CD4-positive, alpha-beta T cell treated with Interleukin-6 for 4 hours (primary cell): ENCODE measurements at places on chromosomes 4 and X.
A peak's percentile ranks its signal among the peaks of the same experiment; 100 is the strongest.

- DNase-seq, result peak; percentile 66
Measured at GRCh38 chrX:12970691-12971202, 4.2 kb upstream of the TMSB4X start.

DNA sequence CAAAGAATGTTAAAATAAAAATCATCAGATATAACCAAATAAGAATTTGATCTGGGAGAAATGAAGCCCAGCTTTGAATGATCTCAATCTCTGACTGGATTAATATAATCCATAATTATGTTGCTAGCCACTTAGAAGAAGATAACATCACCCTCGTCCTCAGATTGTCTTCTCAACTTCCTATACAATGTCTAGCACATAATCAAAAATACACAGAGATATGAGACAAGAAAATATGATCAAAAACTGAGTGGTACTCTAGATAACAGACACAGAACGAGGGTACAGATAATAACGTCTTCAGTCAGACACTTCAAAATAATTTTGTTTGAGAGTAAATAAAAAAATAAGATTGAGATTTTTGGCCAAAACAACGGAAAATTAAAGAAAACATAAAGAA, 47.1 kb downstream of the EVC2 start:
- no peak for DNase-seq

DNA sequence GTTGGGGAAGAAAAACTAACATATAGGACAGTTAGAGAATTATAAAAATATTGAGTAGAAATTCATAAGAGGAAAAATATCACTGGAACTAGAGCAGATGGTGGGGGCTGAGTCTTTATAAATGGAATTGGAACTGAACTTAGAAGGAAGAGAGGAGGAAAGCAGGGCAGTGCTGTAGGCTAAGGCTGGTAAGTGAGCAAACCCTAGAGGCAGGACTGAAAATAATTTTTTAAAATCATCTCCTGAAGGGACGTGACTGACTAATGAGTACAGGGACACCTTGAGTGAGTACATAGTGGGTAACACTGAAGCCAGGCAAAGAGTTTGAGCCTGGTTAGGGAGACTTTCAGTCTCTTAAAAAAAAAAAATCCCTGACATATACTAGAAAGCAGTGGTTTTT, 63.3 kb downstream of the GALNT7 start:
- no peak for DNase-seq

DNA sequence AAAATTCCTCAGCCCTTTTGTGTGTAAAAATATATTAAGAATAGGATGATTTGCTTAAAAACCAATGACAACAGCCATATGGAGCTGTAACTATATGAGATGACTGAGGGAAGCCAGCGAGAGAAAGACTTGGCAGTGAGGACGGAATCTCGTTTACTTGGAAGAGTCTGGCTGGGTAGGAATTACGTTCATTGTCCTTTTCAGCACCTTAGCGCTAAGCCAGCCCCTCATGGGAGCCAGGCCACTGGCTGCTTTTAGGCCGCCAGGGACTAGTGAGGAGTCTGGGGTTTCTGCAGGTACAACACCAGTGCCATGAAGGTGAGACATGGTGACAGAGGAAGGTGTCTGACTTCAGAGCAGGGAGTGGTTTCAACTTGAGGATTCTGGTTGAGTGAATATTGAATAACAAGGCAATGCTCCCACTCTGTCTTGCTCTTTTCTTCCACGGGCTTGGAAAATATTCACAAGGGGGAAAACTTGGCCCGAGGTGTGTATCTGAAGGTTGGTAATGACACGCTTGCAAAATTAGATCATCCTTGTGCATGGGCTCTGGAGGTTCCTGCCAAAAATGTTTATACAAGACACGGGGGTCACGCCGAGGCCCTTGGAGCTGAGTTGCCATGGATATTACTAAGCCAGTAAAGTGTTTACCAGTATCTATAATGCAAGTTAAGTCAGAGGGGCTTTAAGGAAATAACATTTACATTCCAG, 17.4 kb downstream of the KLF3 start:
- no peak for DNase-seq

GRCh38 chr4:17058536-17058915, 160.1 kb upstream of the LDB2 start:
- DNase-seq, result no peak

DNA sequence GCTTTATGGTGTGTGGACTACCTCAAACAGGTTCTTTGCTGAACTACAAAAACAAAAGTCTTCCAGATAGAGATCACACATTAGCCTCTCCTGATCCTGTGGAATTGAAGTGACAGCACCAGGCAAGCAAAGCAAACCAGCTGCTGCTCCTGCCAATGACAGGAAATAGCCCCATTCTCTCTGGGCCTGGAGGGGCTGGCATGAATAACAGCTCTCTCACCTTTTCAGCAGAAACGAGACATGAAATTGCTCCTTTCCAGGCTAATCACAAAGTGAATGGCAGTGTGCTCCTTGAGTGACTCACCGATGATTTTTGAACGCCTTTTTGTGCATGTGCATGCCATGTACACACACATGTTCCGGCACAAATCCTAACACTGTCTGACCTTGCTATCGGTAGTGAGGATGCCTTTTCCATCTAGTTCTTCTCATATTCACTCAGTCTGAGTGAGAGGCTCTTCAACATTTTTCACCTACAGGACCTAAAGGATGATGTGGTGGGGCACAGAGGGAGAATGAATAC, 24.4 kb downstream of the MFAP3L start:
- no peak for DNase-seq

- no peak for DNase-seq
Measured at GRCh38 chrX:63750811-63751210, 34.2 kb downstream of the ARHGEF9 start.

DNA sequence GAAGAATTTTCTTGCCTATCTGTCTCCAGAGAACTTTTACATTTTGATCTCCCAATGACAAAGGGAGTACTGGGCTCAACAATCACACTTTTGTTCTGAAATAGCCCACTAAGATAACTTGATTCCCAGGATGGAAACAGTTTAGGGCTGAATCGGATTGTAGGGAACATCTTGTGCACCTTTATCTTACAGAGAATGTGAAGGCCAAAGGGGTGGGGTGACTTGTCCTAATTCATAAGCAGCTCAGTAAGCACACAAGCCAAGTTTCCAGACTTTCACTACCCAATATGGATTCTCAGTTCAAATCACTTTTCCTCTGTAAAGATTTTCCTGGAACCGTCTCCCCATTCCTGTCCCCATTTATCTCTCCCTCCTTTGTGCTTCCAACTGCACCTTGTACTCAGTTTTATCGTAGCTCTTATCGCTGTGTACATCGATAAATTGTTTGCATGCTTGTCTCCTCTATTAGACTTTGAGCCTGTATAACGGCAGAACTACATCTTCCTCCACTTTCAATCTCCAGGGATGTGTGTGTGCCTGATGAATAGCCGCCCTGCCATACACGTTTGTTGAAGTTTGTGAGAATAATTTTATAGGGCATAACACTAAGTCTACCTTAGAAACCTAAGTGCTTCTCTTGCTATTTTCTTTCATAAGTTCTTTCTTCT, 77.4 kb downstream of the MBNL3 start:
- no peak for DNase-seq

GRCh38 chr4:142846729-142847596, 862 bp upstream of the INPP4B start:
- peak; percentile 78 for DNase-seq

DNA sequence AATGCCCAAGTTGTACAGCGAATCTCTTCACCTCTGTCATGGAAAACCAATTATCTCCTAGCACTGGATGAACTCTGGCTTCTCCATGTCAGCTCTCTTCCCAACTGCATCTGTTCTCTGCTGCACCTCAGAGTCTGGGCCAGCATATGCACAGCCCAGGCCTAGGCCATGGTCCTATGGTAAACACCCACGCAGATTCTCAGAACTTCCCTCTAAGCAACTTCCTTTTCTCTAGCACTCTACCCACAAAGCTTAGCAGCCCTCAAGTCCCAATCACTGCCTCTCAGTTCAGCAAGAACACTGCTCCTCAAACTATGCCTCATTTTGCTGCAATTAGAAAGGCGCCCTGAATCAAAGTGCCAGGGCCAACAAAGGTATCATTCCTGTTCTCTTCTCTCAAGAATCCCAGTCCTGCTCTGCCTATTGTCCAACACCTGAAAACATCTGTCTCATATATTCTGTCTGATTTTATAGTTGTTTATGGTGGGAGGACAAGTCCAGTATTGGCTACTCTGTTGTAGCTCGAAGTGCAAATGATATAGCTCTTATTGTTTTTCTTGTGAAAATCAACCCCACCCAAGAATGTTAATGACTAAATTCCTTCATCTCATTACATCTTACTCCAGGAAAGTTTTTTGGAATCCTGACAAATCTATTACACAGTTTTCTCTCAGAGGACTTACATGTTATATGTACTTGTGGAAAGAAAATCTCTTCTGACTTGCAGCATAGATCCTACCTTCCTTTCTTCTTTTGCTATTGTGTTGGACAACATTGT, 85.4 kb downstream of the DCHS2 start:
- no peak for DNase-seq

GRCh38 chrX:130402208-130402684, 459 bp downstream of the RBMX2 start:
- DNase-seq, result no peak
